ENCODE measurements at places on chromosomes 1 and 21. TPM values are rescaled to one million over a fixed set of nuclear protein-coding genes. Genes with fewer than 3 reads are reported as not detected.

The HES3 gene
- total RNA-seq: not detected

The LRRN2 gene
- 6.5 TPM for total RNA-seq

The FABP3 gene
- total RNA-seq: 24.2 TPM

The AGO4 gene
- 40.4 TPM for total RNA-seq

The PIAS3 gene
- total RNA-seq: 44.4 TPM

The S100A5 gene
- total RNA-seq: not detected

The FAM151A gene
- total RNA-seq: not detected

GRCh38 chr1:228913626-228914414 lies 178.5 kb downstream of the RHOU start:
- no peak for DNase-seq
- H3K27ac ChIP-seq: no peak overlapping the region
- no peaks in the 10 kb centered on the region for H3K27me3 ChIP-seq
- no peaks in the 10 kb centered on the region for H3K36me3 ChIP-seq
- H3K4me3 ChIP-seq: no peak overlapping the region

DNA sequence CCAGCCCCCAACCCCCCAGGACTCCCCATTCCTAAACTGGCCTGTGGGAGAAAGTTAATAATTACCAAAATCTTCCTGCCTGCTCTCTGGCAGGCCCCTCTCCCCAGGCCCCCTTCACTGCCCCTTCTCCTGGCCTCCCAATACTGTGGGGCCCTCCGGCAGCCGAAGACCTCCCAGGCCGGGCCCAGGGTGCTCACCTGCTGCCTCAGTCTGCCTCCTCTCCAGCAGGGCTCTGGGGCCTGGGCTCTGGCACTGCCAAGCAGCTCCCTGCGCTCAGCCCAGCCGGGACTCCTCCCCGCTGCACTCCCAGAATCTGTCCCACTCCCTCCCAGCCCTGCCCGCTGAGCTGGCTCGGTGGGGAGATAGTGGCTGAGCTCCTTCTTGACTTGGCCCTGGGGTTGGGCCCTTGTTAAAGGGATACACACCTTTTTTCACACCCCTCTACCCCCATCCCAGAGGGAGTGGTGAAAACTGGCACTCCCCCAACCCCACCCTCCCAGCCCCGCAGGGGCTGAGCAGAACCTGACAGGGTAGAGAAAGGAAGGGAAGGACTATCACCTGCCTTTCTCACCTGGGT lies at the start of gene S100A16:
TSS of gene S100A16 (minus strand) at position 383 of the 577 bp plus-strand sequence. CDS start 4,986 bp downstream, outside the sequence.
- H3K27ac ChIP-seq: peak within 1 kb of the TSS; percentile 90
- H3K27me3 ChIP-seq: no peaks in the 10 kb centered on the region
- peak; percentile 90 for DNase-seq
- H3K4me3 ChIP-seq: peak within 1 kb of the TSS; percentile 53

- H3K27ac ChIP-seq: no peak overlapping the region
- H3K4me1 ChIP-seq: no peaks in the 10 kb centered on the region
- DNase-seq: no peak
- H3K4me3 ChIP-seq: no peak overlapping the region
These were observed 28.3 kb upstream of the VPS13D start for GRCh38 chr1:12201352-12202189.

- no peak overlapping the region for H3K27ac ChIP-seq
- no peaks in the 10 kb centered on the region for H3K27me3 ChIP-seq
- no peaks in the 10 kb centered on the region for H3K4me1 ChIP-seq
- H3K4me3 ChIP-seq: no peak overlapping the region
- DNase-seq: no peak
- no peaks in the 10 kb centered on the region for H3K36me3 ChIP-seq
These were observed 101.5 kb upstream of the RUNX3 start for GRCh38 chr1:25031601-25031965.

DNA sequence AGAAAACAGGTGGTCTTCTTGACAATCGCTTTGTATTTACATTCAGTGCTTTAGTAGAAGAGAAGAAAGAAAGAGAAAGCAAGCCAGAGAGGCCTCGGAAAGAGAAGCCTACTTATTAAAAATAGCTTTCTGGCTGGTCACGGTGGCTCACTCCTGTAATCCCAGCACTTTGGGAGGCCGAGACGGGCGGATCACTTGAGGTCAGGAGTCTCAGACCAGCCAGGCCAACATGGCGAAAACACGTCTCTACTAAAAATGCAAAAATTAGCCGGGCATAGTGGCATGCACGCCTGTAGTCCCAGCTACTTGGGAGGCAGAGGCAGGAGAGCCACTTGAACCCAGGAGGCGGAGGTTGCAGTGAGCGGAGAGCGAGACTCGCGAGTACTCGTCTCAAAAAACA lies 1.8 kb upstream of the SLC19A2 start:
- DNase-seq: no peak
- no peak overlapping the region for H3K4me3 ChIP-seq
- H3K36me3 ChIP-seq: no peaks in the 10 kb centered on the region
- peaks cover 27% of the 10 kb centered on the region for H3K4me1 ChIP-seq
- no peaks in the 10 kb centered on the region for H3K27me3 ChIP-seq
- H3K27ac ChIP-seq: peak overlapping the region; percentile 99

- no peak overlapping the region for H3K27ac ChIP-seq
- DNase-seq: no peak
- H3K27me3 ChIP-seq: peaks cover 23% of the 10 kb centered on the region
- peaks cover 12% of the 10 kb centered on the region for H3K4me1 ChIP-seq
- H3K36me3 ChIP-seq: no peaks in the 10 kb centered on the region
These were observed 16.4 kb downstream of the RNF220 start for GRCh38 chr1:44421446-44421884.

DNA sequence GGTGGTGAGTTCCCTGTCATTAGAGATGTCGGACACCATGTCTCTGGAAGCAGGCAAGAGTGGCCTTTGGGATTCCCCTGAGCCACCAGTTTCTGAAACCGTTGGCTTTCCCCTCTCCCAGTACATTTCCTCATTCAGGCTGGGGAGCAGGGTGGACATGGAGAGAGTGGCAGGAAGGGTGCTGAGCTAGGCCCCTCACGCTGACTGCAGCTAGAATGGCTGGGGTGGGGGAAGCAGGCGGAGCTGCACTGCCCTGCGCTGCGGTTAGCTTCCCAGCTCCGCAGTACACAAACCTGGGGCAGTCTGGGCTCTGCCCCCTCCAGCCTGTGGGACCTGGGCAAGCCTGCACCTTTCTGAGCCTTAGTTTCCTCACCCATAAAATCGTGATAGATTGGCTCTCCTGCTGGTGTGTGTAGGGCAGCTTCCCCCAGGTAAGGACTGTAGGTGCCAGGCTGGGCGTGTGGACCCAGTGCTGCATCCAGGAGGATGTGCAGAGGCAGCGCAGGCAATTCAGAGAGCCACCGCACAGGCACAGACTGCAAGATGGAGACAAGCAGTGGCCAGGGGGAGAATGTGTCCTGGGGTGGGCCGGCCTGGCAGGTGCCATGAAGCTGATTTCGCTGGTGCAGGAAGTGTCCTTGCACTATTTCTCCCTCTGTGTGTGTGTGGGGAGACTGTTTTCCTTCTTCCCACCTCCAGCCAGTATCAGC lies 3.0 kb downstream of the PLA2G2F start:
- H3K4me1 ChIP-seq: no peaks in the 10 kb centered on the region
- DNase-seq: no peak
- H3K27ac ChIP-seq: no peak overlapping the region
- H3K36me3 ChIP-seq: no peaks in the 10 kb centered on the region
- H3K4me3 ChIP-seq: no peak overlapping the region

Measured in ascending aorta (tissue), 2 donors.